ENCODE measurements at places on chromosomes 11 and 22. TPM values are rescaled to one million over a fixed set of nuclear protein-coding genes. Genes with fewer than 3 reads are reported as not detected.

MS4A8 gene
- polyA plus RNA-seq: not detected

NAALAD2 gene
- 10.0 TPM for polyA plus RNA-seq

SRRD gene
- 11.1 TPM for polyA plus RNA-seq

CTSC gene
- polyA plus RNA-seq: 17.3 TPM

TMEM45B gene
- polyA plus RNA-seq: not detected

SLC29A2 gene
- 0.69 TPM for polyA plus RNA-seq

ATM gene
- 40.7 TPM for polyA plus RNA-seq

GGTLC2 gene
- not detected for polyA plus RNA-seq

KIAA0930 gene
- polyA plus RNA-seq: 3.0 TPM

HYLS1 gene
- polyA plus RNA-seq: 15.8 TPM

OR52E5 gene
- polyA plus RNA-seq: not detected
